ENCODE measurements at places on chromosomes 11 and 22.

- no peak for DNase-seq
These were observed 102.7 kb downstream of the PHF21B start for GRCh38 chr22:44906999-44907644.

DNA sequence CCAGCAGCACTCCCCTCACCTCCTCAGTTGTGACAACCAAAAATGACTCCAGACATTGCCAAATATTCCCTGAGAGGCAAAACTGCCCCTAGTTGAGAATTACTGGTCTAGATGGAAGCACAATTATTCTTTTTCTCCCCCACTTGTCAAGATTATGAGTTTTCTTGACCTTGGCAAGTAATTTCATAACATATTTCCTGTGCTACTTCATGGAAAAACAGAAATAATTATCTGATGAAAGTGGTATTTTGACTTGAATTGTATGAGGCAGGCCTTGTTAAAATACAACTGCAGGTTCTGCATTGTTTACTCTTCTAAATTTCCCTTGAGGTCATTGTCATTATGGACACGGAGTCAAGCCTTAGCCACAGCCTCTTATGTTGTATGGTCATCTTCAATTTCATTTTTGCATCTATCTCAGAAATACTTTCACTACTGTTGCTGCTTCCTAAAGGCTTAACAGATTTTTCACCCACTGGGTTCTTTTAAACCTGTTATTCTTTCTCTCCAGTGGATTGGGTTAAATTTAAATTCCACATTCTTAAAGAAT, 32.2 kb upstream of the LDLRAD3 start:
- no peak for DNase-seq

GRCh38 chr22:43543522-43544288, 131.9 kb downstream of the MPPED1 start:
- no peak for DNase-seq

- DNase-seq = no peak
These were observed 22.6 kb upstream of the PKNOX2 start for GRCh38 chr11:125141686-125142535.

GRCh38 chr22:25774575-25775026, 32.6 kb downstream of the MYO18B start:
- DNase-seq = no peak

GRCh38 chr22:22210375-22210774, 34.2 kb upstream of the VPREB1 start:
- DNase-seq = no peak

- DNase-seq = no peak
These were observed 4.7 kb upstream of the KDELR3 start for GRCh38 chr22:38462960-38463784.

GRCh38 chr11:102734650-102735049, 9.9 kb upstream of the MMP8 start:
- DNase-seq = no peak

DNA sequence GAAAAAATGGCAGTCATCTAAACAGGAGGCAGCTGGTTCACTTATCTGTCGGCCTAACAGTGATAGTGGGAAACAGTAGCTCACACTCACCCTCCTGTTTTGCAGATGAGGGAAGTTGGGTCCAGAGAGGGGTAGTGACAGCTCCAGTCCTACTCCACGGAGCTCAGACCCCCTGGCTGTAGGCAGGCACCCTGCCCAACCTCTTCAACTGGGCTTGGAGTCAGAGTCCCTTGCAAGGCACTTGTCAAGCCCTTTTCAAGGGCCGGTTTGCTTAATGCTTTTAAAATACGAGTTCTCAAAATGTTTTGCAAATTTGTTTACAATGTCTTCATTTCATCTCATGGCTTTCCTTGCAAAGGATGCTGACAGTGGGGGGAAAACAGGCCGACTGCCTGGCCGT, 75.1 kb downstream of the BMAL1 start:
- no peak for DNase-seq

DNA sequence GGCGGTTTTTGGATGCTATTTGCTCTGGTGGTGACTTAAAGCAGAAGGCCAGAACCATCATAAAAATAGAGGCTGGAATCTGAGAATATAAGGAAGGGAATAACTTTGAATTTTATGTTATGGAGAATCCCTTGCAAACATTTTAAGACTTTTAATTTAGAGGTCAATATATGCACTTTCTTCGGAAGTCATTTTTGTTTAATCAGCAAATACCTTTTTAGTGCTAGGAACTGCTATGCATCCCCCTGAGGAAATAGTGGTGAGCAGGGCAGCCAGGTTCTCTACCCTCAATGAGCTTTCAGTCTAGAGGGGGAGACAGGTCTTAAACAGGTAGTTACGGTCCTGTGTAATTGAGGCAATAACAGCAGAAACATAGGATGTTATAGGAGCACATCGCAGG, 266.5 kb upstream of the MPPED2 start:
- DNase-seq = no peak

- no peak for DNase-seq
These were observed 5.8 kb downstream of the MMP3 start for GRCh38 chr11:102837646-102838045.

DNA sequence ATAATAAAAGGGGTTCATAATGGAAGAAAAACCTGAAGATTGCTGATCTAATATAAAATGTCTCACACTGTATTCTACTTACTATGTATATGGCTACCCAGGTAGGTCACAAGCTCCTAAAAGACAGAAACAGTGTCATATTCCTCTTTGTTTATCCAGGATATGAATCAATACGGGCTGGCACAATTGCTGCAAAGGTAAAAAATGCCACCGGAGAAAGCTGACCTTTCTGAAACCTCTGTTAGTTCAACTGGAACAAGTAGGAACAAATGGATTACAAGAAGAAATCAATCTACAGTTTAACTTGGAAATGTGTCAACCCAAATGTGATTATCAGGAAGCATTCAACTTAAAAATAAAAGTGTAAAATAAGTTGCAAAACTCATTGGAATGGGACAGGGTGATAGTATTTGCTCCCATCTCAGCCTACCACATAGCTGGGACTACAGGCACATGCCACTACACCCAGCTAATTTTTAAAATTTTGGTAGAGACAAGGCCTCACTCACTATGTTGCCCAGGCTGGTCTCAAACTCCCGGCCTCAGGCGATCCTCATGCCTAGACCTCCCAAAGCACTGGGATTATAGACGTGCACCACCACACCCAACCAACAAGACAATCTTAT, 27.6 kb downstream of the SLC35F2 start:
- DNase-seq = no peak

DNA sequence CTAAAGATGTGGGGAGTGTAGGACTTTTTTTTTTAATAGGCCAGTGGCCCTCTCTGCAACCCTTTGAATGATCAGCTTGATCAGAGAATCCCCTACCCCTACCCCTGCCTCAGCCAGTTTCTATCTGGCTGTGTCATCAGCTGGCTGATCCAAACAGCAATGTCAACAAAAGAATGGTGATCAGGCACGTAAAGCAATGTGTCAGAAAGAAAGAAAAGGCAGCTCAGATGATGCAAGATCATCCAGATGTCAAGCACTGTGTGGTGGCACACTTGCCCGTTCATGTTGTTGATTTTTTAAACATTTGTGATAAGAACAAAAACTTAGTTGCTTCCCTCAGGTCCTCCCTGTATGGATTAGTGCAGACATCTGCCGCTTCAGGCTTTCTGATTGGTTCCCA, 26.3 kb upstream of the EHF start:
- DNase-seq = no peak

DNA sequence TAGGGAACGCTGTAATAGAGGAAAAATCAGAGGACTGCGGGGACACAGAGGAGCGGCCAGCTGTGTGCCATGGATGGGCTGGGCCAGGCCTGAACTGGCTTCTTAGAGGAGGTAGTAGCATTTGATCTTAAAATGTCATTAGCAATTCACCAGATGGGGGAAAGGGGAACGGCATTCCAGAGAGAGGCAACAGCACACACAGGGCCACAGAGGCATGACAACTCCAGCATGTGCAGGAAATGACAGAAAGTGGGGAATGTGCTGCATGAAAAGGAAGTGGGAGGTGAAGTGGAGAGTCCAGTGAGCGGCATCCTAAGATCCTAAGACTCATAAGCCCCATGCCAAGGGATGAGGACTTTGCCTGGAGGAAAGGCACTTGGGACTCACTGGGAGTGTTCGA, 69.0 kb downstream of the UBASH3B start:
- no peak for DNase-seq

- DNase-seq = no peak
These were observed 82.9 kb upstream of the THY1 start for GRCh38 chr11:119505861-119506260.

DNA sequence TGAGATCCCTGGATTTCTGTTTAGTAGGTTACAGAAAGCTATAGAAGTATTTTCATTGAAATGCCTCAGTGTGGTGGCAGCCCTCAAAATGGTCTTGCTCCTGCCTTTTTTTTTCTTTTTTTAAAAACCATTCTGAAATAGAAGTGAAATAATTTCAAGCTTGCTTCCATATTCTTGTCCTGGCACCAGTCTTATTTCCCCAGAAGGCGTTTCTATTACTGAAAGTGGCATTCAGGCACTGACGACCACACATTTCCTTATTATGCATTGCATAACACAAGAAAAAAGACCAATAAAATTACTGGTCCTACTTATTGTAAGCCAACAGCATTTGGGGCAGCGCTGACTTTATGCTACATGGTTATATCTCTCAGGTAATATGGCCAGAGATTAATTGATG, 24.5 kb upstream of the LRRC4C start:
- DNase-seq = no peak

DNA sequence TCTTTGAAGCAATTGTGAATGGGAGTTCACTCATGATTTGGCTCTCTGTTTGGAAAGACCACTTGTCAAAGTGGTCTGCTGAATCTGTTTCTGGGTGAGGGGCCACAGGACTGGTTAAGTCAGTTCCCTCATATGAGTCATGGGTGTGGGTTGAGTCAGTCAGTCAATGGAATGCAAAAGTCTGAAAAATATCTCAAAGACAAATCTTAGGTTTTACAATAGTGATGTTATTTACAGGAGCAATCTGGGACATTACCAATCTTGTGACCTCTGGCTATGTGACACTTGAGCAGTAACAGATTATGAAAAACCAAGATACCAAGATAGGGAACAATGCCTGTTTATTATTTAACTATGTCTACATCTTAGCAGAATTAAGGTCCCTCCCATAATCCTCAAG, 311.6 kb downstream of the AASDHPPT start:
- peak; percentile 27 for DNase-seq

DNA sequence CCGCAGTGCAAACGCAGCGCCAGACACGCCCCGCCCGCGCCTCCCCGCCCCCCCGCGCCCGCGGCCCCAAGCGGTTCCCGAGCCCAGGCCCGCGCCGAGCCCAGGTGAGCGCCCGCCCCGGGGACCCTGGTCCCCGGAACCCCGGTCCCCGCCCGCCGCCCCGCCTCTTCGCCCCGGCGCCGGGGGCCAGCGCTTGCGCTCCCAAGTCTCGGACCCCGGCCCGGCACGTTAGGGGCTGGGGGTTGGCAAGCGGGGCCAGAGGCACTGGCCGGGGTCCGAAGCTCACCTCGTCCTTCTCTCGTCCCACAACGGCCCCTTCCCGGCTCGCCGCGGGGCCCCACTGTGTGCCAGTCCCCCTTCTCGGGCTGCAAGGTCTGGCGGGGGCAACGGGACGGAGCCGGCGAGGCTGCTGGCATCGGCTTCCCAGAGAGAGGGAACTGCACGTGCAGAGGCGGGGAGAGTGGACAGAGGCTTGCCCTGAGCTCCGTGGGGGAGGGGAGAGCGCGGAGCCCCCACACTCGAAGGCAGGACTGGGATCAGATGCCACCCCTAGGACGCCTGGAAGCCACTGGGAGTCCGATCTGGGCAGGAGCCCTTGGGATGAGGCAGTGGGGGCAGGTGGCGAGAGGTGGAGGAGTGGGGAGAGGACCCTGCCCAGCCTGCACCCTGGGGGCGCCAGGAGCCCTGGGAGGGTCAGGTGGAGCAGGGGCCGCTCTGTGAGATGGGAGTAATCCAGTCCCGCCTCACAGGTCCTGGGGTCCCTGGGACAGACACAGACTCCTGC, 1.8 kb upstream of the AIFM3 start:
- no peak for DNase-seq

DNA sequence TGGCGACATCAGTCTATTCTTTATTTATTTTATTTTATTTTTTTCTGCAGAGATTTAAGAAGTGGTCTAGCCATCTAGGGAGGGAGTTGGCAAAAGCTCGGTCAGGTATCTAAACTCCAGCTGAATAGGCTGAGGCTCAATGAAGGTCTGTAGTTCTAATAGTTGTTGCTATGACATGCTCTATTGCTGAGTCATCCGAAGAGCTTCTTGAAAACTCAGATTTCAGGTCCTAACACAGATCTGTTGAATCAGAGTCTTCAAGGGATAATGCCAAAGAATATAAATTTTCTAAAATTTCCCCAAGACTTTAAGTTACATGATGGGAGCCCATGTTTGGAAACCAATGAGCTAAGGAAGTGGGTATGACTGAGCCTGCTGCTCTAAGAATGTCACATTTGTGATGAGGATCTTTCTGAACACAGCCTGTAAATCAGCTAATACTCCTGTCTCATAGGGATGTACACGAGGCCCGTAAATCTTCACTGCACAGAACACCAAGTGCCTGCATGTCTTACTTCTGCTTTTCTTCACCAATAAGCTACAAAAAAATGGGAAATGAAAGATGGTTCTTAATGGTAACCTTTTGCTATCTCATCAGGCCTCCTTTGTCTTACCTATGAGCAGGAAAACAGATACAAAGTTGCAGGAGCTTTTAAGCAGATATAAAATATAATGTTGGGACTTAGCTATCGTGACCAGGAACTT, 901.4 kb upstream of the API5 start:
- DNase-seq = no peak

All from GM04503 (cell line).